ENCODE measurements at places on chromosomes 3 and 15.

DNA sequence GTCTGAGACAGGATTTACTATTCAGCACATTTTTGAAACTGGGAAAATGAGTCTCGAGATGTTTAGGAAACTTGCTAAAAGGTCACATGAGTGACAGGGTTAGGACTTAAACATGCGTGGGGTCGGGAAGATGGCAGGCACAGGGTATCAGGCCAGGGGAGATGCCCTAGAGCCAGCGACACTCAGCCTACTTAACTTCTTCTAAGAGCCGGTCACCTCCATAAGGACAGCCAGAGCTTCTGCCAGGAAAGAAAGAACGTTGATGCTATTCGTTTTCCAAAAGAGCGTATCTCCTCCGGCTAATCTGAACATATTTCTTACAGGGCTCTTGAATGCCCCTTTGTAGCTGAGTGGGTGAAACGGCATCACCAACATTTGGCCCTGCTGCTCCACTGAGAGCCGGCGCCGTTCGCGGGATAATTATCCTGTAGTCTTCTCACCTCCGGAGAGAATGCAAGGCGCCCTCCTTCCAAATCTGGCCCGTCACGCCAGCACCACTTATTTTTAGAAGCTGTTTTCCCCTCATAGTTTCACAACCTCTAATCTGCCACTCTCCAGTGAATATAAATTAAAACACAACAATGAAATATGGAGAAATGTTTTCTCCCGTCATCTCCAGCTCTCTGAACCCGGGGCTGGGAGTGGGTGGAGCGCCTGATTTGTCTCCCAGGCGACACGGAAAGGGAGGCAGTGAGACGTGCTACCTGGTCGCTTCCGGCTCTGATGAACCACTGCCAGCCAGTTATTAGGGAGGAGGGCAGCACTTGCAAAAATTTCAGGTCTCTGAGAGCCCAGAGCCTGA, 58.5 kb downstream of the LIPC start:
- no peak for DNase-seq

DNA sequence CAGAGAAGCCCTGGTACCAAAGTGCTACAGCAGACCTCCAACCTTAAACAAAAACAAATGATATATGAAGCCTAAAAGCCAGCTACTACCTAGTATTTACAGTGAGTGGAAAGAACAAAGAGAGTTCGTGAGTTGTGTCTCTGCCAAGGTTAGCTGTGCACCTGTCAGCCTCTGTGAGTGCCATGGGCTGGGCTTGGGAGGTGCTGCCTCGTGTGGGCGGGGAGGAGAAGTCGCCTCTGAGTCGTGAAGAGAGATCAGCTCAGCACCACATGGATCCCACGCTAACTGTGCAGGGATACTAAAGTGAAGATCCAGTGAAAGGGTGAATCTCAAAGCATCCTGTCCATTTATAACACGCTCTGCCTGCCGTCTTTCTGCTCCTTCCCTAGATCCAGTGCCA, 101.9 kb downstream of the CHDH start:
- DNase-seq = no peak

DNA sequence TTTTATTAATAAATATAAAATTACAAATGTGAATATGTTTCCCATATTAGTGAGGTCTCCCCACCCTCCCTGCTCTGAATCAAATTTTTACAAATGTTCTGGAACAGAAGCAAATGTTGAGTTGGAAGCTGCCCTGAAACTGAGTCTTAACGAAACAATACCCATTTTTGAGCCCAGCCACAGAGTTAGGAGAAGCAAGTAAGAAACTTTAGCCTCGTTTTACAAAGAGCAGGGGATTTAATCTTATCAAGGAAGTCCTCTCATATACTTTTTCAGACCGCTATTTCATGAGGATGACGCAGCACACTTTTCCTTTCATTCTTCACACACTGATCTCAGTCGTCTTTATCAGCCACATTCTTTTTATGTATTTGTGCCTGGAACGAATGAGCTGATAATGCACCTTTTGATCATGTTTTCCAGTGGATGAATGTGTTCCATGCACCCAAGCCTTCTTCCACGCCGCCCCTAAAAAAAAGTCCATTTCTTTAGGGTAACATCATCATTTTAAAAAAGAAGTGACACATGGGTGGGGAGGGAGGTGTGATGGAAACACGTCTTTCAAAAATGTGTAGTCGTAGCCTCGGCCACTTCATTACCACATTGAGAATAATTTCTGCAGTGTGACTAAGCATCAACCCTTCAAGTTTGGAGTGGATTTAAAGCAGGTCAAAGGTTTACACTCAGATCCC, 48.1 kb downstream of the SETMAR start:
- DNase-seq = peak; percentile 12

DNA sequence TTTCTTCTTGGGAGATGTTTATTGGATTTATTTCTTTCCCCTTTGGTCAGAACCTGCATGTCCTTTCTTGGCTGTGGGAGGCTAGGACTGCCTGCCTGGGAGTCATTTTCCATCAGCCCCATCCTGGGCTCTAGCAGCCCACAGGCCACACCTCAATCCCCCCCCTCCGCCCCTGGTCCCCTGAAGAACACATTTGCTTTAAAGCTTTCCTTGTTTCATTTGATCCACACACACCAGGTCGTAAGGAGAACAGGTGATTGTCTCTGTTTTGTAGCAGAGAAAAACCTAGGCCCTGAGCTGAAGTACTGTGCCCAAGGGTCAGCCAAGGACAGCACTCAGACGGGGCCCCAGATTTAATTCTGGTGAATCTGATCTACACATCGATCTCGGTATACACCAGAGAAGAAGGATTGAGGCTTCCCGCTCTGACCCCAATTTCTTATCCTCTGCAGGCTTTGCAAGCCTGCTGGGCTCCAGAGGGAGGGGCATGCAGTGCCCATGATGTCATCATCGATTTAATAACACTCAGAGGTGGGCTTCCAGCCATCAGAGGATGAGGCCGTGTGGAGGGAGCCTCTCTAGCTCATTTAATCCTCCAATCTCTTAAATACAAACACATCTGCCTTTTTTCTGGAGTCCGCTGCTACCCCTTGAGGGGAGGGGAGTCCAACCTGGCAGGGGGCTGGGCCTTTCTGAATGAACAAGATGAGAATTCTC, 1.7 kb upstream of the CLN6 start:
- DNase-seq = no peak

GRCh38 chr15:26967719-26968269, 3.2 kb upstream of the GABRG3 start:
- DNase-seq = no peak

DNA sequence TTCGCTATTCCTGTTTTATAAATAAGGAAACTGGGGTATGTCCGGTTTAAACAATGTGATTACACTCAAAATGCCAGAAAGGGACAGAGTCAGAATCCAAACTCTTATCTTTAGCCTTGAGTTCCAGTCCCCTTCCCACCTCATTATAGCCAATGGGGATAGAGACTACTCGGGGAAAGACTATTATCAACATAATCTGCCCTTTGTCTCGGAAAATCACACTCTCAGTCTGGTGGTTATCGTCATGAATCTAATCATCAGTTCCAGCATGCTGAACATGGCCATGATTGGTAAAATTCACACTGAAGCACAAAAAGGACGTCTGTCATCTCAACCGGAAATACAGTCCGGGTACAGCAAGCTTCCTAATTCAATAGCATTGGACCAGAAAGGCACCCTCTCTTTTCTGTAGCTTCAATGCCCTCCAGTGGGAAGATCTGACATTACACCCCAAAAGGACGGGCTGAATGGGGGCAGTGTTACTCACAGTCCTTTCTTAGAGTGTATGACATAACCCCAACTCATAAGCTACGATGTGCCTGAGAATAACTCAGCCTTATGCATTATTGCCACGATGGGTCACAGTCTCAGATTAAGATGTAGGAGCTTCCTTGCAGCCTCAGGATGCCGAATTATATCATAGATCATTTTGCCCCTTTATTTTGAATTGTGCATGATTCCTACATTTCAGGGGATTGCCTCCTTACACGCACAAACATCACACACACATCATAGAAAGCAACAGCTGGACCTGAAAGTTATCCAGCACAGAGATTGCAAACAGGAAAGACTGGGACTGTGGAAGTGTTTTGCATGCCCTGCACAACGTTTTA, 390.4 kb upstream of the LMCD1 start:
- DNase-seq = peak; percentile 49

DNA sequence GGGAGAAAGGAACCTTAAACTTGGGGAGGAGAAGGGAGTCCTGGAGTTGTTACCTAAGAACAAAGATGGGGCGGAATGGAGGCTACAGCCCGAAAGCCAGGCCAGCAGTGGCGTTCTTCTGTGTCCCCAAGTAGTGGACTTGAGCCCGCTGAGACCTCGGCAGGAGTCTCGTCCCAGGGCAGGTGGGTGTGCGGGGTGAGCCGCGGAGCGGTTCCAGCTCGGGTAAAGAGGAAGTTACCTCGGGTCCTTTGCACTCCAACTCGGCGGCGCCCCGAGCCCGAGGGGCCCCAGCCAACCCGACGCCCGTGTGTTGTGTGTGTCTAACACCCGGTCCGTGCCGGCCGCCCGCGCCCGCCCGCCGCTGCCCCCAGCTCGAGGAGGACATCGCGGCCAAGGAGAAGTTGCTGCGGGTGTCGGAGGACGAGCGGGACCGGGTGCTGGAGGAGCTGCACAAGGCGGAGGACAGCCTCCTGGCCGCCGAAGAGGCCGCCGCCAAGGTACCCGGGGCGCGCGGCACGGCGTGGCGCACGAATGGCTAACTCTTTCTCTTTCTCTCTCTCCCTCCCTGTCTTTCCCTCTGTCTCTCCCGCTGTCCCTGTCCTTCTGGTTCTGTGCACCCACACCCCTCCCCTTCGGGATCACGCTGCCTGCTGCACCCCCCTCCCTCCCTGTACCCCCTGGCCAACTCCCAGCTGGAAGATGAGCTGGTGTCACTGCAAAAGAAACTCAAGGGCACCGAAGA, 959 bp downstream of the TPM1 start:
- no peak for DNase-seq

- no peak for DNase-seq
Measured at GRCh38 chr3:134885877-134886621, 91.0 kb downstream of the EPHB1 start.

DNA sequence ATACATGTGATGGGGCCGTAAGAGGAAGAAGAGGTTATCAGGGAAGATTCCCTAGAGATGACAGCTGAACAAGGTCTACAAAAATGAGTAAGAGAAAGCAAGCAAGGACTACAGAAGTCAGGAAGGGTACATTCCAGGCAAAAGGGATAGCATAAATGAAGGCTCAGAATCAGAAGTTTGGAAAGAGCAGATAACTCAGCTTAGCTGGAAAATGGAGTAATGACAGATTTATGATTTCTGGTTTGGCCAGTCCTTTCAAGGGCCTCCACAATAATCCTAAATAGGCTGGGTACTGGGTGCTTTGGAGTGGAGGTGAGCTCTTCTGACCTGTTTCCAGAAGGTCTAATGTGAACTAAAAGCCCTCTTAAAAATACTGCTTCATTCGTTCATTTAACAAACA, 110.7 kb downstream of the MYO5A start:
- DNase-seq = no peak

DNA sequence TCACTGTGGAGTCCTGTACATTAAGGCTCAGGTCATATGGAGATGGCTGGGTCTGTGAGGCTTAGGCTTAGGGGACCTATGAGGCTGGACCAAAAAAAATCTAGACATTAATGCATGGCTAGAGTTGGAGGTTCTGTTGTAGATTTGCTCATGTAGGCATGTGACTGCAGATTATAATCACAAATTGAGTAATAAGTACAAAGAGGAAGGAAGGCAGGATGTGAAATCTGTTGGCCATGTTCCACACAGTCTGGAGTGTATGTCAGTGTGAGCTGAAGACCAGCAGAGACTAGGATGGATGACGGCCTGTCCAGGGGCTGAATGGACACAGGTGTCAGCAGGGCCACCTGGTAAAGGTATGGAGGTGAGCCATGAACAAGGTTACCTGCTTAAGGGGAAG, at the start of gene ST3GAL6:
Gene ST3GAL6, plus strand, starts transcription at position 265 of the 400 bp plus-strand sequence. CDS start 5,101 bp downstream, outside the sequence.
- DNase-seq = no peak

DNA sequence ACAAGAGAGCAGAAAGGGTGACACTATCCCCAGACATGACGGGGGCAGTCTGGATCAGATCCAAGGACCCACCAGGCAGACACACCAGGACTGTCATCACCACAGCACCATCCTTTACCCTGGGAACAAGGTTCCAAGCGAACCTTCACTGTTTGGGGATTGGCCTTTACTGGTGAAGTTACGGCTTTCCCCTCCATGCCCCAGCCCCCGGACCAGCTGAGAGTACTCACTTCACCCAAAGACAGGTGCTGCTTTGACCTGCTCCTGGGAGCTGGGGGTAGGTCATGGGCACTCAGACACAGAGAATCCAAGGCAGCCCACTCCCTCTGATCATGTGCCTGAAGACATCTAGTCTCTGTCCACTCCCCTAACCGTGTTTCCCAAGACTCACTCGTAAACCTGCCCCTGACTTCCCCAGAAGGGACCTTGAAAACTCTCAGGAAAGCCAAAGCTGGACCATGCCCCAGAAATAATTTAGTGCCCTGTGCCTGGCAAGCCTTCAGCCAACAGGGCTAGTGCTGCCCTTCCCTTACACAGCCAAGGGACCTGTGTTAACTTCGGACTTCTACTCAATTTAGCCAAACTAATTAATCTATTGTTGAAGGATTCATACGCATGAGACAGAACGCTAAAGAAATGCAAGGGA, 2.8 kb downstream of the RRP9 start:
- no peak for DNase-seq

GRCh38 chr3:159892171-159892795, 96.4 kb upstream of the IL12A start:
- no peak for DNase-seq

- DNase-seq = no peak
Measured at GRCh38 chr3:25817107-25817506, 27.2 kb downstream of the OXSM start.

GRCh38 chr3:17045705-17046104, 160.9 kb downstream of the PLCL2 start:
- no peak for DNase-seq
